Mesangial cell (primary cell): ENCODE measurements at places on chromosomes 3 and 15. TPM values are rescaled to one million over a fixed set of nuclear protein-coding genes. Genes with fewer than 3 reads are reported as not detected.

Gene EFCC1
- total RNA-seq: not detected in 2 replicates

Gene UROC1
- not detected in 2 replicates for total RNA-seq

Gene AMIGO3
- total RNA-seq: 0.16 and 1.4 TPM in 2 replicates

Gene TMEM207
- total RNA-seq: not detected in 2 replicates

Gene SLC22A14
- 0.16 and 0.25 TPM in 2 replicates for total RNA-seq

Gene STRC
- total RNA-seq: not detected in 2 replicates

Gene PRR20G
- not detected in 2 replicates for total RNA-seq
